Suprapubic skin (tissue), 4 donors: ENCODE measurements at places on chromosomes 16 and 17. TPM values are rescaled to one million over a fixed set of nuclear protein-coding genes. Genes with fewer than 3 reads are reported as not detected.

Gene SPAG5
- 13.5 TPM for total RNA-seq

Gene STX1B
- total RNA-seq: 3.3 TPM

Gene ABCC12
- total RNA-seq: not detected

Gene SPATA22
- not detected for total RNA-seq

Gene PTX4
- total RNA-seq: not detected

Gene FAM83G
- total RNA-seq: 205 TPM

DNA sequence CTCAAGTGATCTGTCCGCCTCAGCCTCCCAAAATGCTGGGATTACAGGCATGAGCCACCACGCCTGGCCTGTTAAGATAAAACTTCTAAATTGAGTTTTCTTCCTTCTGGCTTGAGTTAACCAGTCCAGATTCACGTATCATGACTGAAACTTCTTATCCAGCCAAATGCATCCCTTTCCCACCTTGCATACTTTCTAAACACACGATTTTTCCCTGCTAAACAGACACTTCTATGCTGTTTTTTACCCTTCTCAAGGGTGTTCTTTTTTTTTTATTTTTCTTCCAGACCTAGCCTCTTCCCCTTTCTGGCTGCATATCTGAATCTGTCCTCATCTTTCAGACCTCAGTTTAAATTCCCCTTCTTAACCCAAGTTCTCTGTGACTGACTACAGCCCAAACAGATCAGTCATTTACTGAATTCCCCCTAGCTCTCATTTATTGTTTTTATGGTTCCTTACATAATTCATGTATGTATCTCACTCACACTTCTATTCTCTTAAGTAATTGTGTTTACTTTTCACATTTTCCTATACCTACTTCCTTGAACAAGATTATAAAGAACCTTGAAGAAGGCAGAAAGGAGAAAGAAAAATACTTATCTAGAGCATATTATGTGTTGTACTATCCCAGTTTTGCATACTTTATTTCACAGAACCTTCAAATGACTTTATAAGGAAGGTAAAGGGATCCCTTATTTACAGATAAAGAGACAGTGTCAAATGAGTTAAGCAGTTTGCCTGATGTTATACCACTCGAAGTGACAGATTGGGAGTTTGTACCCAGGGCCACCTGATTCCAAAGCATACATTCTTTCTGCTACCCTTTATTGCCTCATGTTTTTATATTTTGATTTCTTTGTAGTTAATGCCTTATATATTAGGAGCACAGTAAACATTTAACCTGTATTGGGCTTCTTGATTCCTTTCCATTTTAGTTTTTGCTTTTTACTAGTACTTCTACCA, 5.2 kb downstream of the EVI2B start:
- DNase-seq: no peak

GRCh38 chr17:59542960-59543635, 22.3 kb upstream of the DHX40 start:
- no peak for DNase-seq

DNA sequence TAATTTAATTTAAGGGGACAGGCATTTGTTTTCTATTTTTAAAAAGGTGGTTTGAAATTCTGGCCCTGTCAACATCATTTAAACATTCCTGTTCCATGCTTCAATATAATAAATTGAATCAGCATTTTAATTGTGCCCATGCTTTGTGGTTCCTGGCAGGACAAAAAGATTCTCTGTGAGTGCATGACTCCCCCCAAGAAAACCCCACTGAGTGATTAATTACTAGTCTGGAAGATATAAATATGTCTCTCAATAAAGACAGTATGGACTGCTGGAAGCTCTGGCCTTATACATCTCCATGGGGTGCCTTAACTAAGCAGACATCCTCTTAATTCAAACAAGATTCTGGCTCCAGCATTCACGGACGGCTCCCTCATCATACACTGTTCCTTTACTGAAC, 95.0 kb upstream of the PSMD7 start:
- no peak for DNase-seq

DNA sequence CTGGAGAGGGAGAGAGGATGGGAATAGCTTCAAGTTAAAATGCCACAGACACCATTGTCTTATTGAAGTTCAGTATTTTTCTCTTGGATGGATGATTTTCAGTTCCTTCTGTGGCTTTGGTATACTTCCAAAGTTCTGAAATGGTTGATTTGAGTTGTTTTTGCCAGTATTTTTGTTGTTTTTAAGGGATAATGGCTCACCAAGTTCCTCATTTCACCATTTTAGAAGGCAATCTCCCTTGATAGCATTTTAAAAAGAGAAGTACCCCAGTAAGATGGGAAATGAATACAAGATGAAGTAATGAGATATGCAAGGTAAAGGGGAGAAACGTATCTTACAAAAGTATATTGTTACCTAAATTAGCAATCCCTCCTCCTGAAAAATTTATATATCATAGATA, 18.5 kb upstream of the SPDYE4 start:
- no peak for DNase-seq

- no peak for DNase-seq
Measured at GRCh38 chr16:89536371-89536770, 24.1 kb upstream of the RPL13 start.

DNA sequence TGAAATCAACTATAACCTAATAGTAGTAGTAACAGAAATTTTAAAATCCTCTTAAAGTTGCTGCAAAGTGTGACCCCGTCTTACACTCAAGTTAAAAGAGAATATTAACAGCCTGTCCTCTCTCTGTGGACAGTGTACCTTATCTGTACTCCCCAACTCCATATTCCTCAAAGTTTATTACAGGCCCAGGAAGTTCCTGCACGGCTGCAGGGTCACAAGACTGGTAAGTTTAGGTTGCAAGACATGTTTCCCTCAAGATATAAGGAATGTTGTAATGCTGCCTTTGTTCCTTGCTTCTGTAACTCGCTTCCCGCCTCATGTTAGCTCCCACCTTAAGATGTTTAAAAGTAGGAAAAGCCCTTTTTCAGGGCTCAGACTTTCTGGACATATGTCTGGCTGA, 72.2 kb downstream of the ITFG1 start:
- DNase-seq: no peak

DNA sequence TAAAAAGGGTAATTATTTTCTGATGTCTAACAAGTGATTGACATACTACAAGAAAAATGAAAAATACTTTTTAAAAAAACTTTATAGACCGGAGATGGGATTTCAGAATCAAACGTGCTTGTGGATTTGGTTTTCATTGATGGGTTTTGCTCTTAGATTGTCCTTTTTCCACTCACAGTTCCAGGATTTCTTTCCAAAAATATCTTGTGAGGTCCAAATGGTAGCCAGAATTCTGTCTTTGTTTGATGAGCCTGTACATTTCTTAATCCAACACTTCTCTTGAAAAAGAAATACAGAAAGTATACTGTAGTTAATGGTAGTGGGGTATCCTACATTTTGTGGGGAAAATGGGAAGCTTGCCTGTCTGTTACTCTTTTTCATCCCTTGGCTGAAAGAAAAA, 329.3 kb downstream of the KCNJ2 start:
- no peak for DNase-seq

GRCh38 chr17:17844079-17844478, 7.3 kb upstream of the SREBF1 start:
- DNase-seq: no peak

DNA sequence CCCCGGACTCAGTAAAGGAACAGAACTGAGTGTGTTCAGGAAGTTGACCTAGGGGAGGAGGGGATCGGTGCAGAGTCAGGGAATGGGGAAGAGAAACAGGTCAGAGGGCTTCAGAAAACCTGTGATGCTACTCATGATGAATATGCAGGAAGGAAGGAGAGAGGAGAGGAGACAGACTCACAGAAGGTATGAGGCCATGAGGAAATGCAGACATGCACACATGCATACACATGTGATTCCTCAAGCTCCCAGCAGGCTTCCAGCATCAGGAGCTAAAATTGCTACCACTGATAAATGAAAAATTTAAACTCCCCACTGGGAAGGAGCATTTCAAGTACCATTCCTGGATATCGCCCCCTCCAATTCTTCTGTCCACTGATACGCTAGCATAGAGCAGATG, 262.6 kb downstream of the SLC39A11 start:
- no peak for DNase-seq

DNA sequence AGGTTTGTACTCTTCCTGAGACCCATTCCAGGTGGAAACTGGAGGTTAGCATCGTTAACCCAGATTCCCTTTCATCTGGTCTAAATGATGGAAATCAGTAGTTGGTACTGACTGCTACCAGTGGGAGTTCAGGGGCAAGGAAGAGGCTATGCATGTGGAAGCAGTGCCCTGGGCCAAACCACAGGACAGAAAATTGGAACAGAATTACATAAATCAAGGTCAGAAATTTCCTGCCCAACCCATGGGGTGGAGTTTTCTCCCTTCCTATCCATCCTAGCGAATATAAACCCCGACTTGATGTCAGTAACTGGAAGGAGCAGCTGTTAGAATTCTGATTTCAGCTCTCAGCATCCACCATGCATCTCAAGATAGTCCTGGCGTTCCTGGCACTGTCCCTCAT, at the start of gene AOC2:
Gene AOC2 (plus strand): TSS at position 310 of the 400 bp plus-strand sequence. CDS start 47 bp downstream, at position 357.
- no peak for DNase-seq

DNA sequence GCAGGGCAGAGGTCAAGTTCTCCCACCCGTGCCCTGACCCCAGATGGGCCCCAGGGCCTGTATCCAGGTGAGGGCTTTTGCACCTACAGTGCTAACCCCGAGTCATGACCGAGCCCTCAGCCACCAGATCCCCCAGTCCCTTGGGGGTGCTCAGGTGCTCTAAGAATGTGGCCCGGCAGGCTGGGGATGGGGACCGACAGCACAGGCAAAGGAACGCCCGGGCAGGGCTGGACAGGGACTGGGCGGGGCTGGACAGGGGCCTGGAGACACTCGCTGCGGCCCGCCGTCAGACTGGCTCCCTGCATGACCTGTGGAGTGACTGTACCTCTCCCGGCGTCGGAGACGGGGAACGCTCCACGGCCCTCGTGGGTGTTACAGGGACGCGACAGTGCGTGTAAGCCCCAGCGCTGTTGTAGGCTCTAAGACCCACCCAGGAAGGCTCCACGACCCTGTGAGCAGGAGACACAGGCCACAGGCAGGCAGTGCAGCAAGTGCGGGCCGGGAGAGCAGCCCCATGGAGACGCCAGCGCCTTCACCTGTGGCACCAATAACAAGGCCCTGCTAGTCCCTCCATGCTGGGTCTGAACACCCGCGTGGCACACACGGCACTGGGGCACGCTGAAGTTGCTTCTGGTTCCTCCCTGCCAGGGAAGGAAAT, 38.8 kb downstream of the CBFA2T3 start:
- DNase-seq: no peak

DNA sequence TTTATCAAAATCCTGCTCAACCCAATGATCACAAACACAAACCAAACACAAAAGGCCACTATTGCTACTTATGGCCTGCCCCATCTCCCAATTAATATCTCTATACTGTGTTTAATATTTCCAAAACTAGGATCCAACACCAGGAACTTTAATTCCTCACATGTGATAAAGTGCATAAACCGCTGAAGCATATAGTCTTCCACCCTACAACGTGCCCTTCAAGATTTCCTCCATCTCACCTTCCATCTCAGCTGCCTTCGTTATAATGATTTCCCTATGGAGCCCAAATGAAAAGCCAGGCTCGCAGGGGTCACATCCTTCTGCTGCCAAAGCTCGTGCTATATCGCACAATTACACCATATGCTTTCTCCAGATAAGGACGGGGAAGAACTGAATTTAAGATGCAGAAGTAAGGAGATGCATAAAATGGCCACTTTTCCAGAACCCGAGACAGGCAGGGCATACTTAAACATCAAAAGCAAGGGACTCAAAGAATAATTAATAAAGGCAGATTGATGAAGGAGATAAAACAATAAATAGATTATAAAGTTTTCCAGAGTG, 1.8 kb downstream of the MYH10 start:
- DNase-seq: no peak

- DNase-seq: no peak
Measured at GRCh38 chr17:51540151-51540550, 279.8 kb downstream of the UTP18 start.

GRCh38 chr17:21029036-21029435, 13.8 kb downstream of the USP22 start:
- DNase-seq: no peak

DNA sequence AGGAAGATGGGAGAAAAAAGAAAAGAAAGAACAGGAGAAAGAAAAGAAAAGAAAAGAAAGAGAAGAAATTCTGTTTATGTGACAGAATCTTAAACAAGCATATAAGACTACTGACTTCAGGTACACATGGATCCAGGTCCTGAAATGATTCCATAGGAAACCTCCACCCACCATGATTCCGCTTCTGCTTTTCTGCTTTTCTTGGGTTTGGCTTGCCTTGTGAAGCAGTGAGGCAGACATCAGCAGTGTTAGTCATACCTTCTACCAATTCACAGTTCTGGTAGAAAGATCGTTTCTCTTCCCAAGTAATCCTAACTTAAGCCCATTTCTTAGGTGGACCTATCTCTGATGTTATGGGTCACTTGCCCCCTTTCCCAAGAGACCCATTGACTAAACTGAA, 660.1 kb upstream of the RBFOX1 start:
- DNase-seq: no peak

GRCh38 chr16:57828272-57829161, 26.2 kb upstream of the KIFC3 start:
- no peak for DNase-seq
